Tibial artery (tissue), 4 donors: ENCODE measurements at places on chromosomes 16 and 17.

- peak overlapping the region; percentile 80 for H3K27ac ChIP-seq
- no peaks in the 10 kb centered on the region for H3K4me1 ChIP-seq
- no peaks in the 10 kb centered on the region for H3K36me3 ChIP-seq
- no peaks in the 10 kb centered on the region for H3K27me3 ChIP-seq
- peak overlapping the region; percentile 68 for H3K4me3 ChIP-seq
Measured at GRCh38 chr17:36602030-36602748, 806 bp downstream of the MRM1 start.

- no peak overlapping the region for H3K27ac ChIP-seq
- H3K4me1 ChIP-seq: peaks cover 14% of the 10 kb centered on the region
- H3K27me3 ChIP-seq: peaks cover 21% of the 10 kb centered on the region
- H3K36me3 ChIP-seq: no peaks in the 10 kb centered on the region
Measured at GRCh38 chr16:70804153-70804733, 3.3 kb upstream of the VAC14 start.

GRCh38 chr17:64492481-64493109, 4.3 kb downstream of the POLG2 start:
- H3K36me3 ChIP-seq: peaks cover 17% of the 10 kb centered on the region
- no peak for DNase-seq
- H3K4me1 ChIP-seq: peaks cover 29% of the 10 kb centered on the region
- no peaks in the 10 kb centered on the region for H3K27me3 ChIP-seq
- no peak overlapping the region for H3K4me3 ChIP-seq

DNA sequence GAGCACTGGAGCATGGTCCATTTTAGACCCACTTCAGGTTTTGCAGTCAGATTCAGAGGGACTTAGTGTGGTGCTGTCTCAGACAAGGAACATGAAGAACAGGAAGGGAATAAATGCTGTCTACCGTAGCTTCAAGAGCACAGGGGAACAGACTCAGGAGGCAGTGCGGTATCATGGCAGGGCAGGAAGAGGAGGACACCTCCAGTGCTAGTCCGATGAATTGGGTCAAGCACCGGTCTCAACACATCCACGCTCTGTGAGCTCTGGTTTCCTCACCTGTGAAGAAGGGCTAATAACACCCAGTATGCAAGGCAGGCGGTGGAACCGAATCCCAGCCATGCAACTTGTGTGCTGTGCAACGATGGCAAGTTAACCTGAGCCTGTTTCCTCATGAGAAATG, 3.6 kb upstream of the ANKFY1 start:
- no peaks in the 10 kb centered on the region for H3K36me3 ChIP-seq
- DNase-seq: no peak
- H3K27me3 ChIP-seq: no peaks in the 10 kb centered on the region
- no peak overlapping the region for H3K27ac ChIP-seq

GRCh38 chr16:89005201-89006035, 28.4 kb upstream of the CBFA2T3 start:
- H3K4me1 ChIP-seq: no peaks in the 10 kb centered on the region
- DNase-seq: no peak
- no peaks in the 10 kb centered on the region for H3K36me3 ChIP-seq
- peaks cover 67% of the 10 kb centered on the region for H3K27me3 ChIP-seq

GRCh38 chr16:61900482-61900881, 135.8 kb downstream of the CDH8 start:
- H3K4me3 ChIP-seq: no peak overlapping the region
- no peak for DNase-seq
- no peaks in the 10 kb centered on the region for H3K4me1 ChIP-seq
- H3K27me3 ChIP-seq: no peaks in the 10 kb centered on the region

- H3K36me3 ChIP-seq: peaks cover 54% of the 10 kb centered on the region
- no peak overlapping the region for H3K27ac ChIP-seq
- H3K4me1 ChIP-seq: no peaks in the 10 kb centered on the region
- H3K4me3 ChIP-seq: no peak overlapping the region
- no peak for DNase-seq
Measured at GRCh38 chr17:67238991-67239390, 6.0 kb downstream of the HELZ start.

DNA sequence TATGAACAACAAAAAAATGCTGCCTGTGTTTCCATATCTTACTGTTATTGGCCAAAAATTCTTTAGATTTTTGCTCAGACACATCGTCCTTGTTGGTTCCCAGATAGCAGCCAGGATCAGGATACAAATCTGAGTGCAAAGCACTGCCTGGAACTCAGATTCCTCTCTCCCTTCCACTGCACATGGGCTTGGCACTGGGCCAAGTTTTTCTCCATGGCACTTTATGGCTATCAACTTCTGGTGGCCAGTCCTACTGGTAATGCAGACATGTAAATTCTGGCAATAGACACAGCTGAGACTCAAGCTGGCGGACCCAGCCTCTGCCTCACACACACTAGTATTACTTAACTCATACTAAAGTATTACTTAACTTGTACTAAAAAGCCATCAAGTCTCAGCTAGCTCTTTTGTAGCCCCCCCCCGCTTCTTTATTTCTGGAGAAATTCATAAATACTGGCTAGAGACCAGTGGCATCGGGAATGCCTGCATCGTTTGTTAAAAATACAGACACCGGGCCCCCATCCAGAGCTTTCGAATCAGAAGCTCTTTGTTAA, 181.2 kb upstream of the COX10 start:
- no peaks in the 10 kb centered on the region for H3K36me3 ChIP-seq
- H3K4me3 ChIP-seq: no peak overlapping the region
- no peaks in the 10 kb centered on the region for H3K4me1 ChIP-seq
- H3K27ac ChIP-seq: no peak overlapping the region
- H3K27me3 ChIP-seq: no peaks in the 10 kb centered on the region

DNA sequence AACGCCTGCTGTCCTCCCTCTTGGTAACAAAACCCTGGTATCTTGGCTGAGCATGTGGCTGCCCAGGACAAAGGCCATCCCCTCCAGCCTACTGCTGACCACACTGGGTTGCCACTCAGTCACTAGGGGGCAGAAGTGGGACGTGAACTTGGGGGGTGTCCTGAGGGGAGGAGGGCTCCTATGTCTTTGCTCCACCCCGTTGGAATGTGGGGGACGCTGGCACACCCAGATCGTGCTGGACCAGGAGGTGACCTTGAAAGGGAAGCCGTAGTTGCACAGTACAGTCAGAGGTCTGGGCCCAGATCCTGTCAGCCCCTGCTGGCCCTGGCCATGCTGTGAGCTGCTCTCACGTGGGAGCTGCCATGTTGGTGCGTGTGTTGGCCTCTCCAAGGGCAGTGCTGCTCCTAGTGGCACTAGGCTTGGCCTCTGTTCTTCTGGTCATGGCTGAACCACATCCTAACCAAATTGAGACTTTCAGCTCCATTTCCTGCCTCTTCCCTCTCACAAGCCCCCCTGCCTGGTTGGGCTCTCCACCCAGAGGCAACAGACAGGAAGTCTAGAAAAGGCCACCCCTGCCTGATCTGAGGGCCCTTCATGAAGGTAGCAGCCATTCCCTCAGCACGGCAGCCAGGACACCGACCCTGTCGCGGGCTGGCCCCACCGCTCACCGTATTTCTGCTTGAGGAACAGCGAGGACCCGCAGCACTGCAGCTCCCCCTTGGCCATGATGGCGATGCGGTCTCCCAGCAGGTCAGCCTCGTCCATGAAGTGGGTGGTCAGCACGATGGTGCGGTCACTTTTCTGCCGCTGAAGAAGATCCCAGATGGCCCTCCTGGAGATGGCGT, 29.0 kb upstream of the RNPS1 start:
- no peak overlapping the region for H3K4me3 ChIP-seq
- H3K4me1 ChIP-seq: no peaks in the 10 kb centered on the region

- no peak overlapping the region for H3K4me3 ChIP-seq
- no peak overlapping the region for H3K27ac ChIP-seq
- no peaks in the 10 kb centered on the region for H3K27me3 ChIP-seq
- no peaks in the 10 kb centered on the region for H3K36me3 ChIP-seq
- no peak for DNase-seq
Measured at GRCh38 chr17:8753976-8754440, 4.3 kb downstream of the SPDYE4 start.
